Fibroblast of skin of right quadriceps (primary cell): ENCODE measurements at places on chromosomes 1 and 21.

- no peak for DNase-seq
These were observed 6.6 kb downstream of the GOLT1A start for GRCh38 chr1:204207136-204207616.

GRCh38 chr1:88404582-88404981 lies 279.5 kb upstream of the PKN2 start:
- no peak for DNase-seq

- DNase-seq: no peak
These were observed 6.2 kb downstream of the MED8 start for GRCh38 chr1:43383449-43383848.

- DNase-seq: no peak
These were observed 215.5 kb downstream of the GRIK3 start for GRCh38 chr1:36818771-36819170.

DNA sequence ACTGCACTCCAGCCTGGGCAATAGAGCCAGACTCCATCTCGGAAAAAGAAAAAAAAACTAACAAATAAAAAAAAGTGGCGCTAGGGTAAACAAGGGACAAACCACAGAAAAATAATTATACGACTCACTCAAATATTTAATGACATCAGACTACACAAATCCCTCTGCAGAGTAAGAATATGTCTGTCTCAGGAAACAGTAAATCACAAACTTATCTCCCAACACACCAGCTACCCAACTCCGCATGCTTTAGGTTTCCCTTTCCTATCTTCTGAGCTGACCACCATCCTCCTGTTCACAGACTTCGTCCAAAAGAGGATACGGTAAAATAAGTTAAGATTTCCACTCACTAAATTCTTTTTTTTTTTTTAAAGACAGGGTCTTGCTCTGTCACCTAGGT lies 16.2 kb downstream of the WDR47 start:
- DNase-seq: peak; percentile 44

DNA sequence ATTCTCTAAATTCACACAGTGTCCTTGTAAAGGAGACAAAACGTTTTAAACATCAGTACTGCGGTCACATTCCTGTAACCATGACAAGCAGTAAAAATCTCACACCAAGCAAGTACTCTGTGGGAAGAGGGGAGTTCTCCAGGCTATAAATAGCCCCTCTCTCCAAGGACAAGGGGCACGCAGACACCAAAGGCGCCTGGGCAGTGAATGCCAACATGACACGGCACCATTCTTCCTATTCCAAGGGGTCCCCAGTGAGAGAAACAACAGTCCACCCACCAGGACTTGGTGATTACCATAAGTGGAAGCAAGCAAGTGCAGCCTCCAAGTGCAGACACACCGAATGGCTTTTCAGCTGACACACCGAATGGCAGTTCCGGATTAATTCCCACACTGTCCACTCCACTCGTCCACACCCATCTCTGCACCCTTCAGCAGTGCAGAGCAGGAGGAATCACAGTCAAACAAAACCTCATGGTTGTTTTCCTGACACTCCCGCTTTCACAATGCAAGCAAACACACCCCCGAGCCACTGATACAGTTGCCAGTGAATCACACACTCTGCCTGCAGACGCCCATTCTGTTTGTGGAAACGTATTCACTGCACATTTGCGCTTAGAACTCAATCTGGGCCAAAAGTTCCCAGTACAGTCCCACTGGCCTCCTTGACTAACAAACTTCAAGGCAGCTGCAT lies 1.8 kb downstream of the PTTG1IP start:
- peak; percentile 45 for DNase-seq

GRCh38 chr1:15308621-15309027 lies 61.6 kb downstream of the FHAD1 start:
- DNase-seq: no peak

- no peak for DNase-seq
These were observed 504.9 kb downstream of the OMA1 start for GRCh38 chr1:58041621-58042020.

- DNase-seq: peak; percentile 95
These were observed 73.7 kb downstream of the LRRC8D start for GRCh38 chr1:89894210-89895201.

DNA sequence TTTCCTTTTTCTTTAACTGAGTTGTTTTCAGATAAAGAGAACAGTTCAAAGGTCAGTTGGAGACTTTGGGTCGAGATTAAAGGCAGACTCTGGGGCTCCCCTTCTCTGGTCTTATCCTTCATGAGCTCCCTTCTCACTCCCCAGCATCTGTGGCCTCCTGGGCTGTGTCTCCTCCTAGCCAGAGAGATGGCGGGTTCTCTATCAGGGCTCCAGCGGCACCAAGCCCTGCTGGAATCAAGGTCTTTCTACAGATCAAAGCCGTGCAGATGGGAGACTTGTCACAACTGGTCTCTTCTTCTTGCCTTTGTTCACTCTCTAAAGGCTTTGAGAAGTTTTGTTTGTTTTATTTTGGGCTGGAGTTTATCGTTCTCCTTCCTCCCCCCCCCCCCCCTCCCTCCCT lies 373.7 kb upstream of the C1orf174 start:
- no peak for DNase-seq

DNA sequence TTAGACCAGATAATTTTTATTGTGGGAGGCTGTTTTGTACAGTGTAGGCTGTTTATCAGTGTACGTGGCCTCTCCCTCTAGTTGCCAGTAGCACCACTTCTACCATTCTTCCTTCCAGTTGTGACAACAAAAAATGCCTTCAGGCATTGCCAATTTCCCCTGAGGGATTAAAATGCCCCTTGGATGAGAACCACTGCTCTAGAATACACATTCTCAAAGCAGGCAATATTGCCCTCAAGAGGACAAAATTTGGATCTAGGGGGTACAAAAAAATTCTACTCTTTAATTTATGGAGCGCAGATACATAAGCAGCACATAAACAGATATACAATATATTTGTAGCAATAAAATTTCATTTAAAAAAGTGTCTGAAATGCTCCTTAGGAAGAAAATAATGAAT lies 674.6 kb downstream of the PTPRC start:
- DNase-seq: no peak

DNA sequence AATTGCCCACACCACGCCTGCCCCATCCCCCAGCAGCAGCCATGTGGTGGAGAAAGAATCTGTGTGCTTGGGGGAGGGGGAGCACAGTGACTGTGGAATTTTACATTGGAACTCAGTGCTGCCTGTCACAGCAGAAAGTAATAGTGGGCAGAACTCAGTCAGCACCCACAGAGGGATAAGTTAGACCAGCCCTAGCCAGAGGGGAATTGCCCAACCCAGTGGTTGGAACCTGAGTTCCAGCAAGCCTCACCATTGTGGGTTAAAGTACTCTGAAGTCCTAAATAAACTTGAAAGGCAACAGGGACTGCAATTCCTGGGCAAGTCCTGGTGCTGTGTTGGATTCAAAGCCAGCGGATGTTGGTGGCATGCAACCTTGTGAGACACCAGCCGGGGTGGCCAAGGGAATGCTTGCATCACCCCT lies 88.8 kb downstream of the MRPL39 start:
- peak; percentile 48 for DNase-seq

- no peak for DNase-seq
These were observed 11.7 kb downstream of the PPIH start for GRCh38 chr1:42669936-42670335.

- DNase-seq: peak; percentile 1
These were observed 534.3 kb upstream of the OLFM3 start for GRCh38 chr1:102531036-102531435.

- DNase-seq: no peak
These were observed 149.4 kb downstream of the TRABD2B start for GRCh38 chr1:47847763-47848162.

- DNase-seq: peak; percentile 71
These were observed 81.4 kb downstream of the TGFBR3 start for GRCh38 chr1:91804546-91805023.

- no peak for DNase-seq
These were observed 648.4 kb downstream of the PTPRC start for GRCh38 chr1:199287206-199287605.

GRCh38 chr1:234550341-234551031 lies 59.5 kb downstream of the IRF2BP2 start:
- no peak for DNase-seq

DNA sequence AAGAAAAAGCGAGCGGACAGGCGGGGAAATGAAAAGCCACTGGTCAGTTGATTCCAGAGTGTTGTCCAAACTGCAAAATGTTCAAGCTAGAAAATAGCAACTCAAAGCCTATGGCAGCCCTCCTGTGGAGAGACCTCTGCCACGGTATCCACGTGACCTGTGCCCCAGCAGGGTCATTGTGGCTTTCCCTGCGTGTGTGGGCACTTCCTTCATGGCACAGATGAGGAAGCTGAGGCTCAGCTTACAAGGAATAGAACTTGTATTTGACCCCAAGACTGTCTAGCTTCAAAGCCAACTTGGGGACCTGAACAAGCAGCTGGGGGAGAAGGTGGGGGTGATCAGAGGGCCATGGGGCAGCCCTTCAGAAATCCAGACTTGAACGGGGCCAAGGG lies 15.6 kb upstream of the PLEKHG5 start:
- no peak for DNase-seq

GRCh38 chr1:172112576-172112975 lies 271.3 kb downstream of the DNM3 start:
- DNase-seq: peak; percentile 57

- DNase-seq: no peak
These were observed 155.4 kb downstream of the PGBD5 start for GRCh38 chr1:230270559-230271281.

DNA sequence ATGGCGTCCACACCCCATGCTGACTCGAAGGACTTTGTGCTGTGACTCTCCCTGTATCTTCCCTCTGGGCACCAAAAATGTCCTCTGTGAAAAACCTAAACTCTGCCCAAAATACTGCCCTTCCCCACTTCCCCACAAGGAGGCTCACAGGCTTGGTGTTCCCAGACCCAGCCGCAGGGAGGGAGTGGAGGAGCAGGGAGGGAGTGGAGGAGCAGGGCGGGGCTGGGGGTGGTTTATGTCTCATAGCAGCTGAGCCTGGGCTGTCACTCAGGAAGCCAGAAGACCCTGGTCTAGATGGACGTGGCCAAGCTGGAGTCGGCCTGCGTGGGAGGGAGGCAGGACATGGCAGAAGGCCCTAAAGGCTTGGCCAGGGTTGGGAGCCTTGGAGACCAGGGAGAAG lies 461.7 kb downstream of the PTPRU start:
- peak; percentile 67 for DNase-seq

- no peak for DNase-seq
These were observed 51.8 kb upstream of the SYT14 start for GRCh38 chr1:209886219-209886536.

- DNase-seq: peak; percentile 54
These were observed 136.2 kb downstream of the NTNG1 start for GRCh38 chr1:107277022-107277421.

DNA sequence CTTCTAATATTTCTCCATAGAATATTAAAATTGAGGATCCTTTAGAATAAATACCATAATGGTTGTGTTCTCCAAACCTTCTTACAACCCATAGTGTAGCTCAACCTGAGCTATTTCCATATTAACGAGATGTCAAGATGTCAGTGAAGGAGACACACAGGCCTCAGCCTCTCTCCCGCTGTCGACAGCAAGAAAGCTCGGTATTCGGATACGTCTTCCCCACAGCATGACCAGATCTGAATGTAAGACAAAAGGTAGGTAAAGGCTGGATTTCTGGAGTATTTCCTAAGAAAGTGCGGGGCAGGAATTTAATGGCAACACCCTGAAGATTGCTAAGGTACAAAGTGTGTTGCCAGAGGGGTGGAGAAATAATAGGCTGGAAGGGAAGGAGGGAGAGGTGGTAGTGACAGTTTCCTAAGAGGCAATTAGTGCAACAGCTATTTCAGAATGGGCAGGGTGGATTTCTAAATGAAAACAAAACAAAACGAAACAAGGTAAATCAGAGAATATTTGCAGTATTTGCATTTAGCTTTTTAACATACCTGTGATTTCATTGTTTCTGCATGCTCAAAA lies 1.7 kb downstream of the ADSS2 start:
- DNase-seq: no peak

DNA sequence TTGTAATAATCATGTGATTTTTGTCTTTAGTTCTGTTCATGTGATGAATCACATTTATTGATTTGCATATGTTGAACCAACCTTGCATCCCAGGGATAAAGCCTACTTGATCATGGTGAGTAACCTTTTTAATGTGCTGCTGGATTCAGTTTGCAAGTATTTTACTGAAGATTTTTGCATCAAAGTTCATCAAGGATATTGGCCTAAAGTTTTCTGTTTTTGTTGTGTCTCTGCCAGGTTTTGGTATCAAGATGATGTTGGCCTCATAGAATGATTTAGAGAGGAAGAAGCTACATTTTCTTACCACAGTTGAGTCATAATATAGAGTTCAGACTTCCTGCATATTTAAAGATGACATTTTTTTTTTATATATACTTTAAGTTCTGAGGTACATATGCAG lies 455.9 kb downstream of the PLPP3 start:
- peak; percentile 82 for DNase-seq

DNA sequence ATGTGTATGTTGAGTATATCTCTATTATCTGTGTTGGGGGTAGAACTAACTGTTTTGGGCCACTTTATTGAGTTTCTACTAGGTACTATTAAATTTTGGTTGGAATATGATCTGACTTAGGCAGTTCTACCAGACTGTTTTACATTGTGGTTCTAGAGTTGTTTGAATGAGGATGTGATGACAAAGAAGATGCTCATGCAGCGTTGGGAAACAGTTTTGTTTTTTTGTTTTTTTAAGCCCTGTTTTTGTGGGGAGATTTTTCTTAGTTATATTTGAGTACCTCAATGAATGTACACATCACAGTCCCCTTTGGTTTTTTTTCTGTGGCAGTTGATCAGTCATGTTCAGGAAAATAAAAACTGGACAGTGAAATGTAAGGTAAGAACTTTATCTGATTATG lies 40.1 kb downstream of the TMED5 start:
- DNase-seq: no peak

GRCh38 chr1:215986401-215986800 lies 419.3 kb downstream of the KCTD3 start:
- DNase-seq: peak; percentile 54

- DNase-seq: peak; percentile 59
These were observed 34.7 kb downstream of the TUFT1 start for GRCh38 chr1:151574575-151575529.

DNA sequence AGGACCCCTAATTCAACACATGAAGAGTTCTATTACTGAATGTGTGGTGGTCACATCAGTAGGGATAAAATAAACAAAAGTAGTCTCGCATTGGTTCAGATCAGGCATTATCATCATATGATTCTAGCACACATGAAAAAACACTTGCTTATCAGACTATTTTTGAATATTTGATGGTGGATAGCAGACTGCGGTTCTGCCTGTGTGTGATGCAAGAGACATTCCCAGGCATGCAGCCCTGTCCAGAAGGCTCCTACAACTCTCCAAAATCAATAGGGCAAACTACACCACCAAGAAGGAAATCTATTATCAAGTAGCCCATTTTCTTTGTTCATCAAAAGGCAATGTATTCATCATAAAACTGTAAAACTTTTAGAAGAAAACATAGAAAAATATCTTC lies 304.7 kb downstream of the DUSP10 start:
- no peak for DNase-seq

DNA sequence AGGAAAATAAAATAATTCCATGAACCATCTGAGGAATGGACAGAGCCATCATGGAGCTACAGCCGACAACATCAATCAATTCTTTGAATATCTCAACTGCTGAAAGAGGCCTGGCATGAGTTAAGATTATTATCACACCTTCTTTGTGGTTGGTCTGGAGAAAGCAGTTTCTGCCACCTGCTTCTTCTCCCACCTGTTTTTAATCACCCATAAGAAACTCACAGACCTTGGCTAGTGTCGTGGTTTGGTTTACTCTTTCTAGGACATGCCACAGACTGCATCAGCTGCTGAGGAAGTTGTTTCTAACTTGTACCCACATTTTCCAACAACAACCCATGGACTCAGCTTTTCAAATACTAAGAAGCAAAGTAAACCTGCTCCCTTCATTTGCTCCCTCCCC lies 65.6 kb downstream of the NTPCR start:
- no peak for DNase-seq
